ENCODE measurements at places on chromosomes 11 and 22. TPM values are rescaled to one million over a fixed set of nuclear protein-coding genes. Genes with fewer than 3 reads are reported as not detected.

GRCh38 chr22:37818409-37819104, 4.6 kb upstream of the GALR3 start:
- DNase-seq = no peak

Gene RAB39A
- 0.36 TPM for polyA plus RNA-seq

GRCh38 chr11:119622454-119623143, 106.4 kb downstream of the NECTIN1 start:
- no peak for DNase-seq

DNA sequence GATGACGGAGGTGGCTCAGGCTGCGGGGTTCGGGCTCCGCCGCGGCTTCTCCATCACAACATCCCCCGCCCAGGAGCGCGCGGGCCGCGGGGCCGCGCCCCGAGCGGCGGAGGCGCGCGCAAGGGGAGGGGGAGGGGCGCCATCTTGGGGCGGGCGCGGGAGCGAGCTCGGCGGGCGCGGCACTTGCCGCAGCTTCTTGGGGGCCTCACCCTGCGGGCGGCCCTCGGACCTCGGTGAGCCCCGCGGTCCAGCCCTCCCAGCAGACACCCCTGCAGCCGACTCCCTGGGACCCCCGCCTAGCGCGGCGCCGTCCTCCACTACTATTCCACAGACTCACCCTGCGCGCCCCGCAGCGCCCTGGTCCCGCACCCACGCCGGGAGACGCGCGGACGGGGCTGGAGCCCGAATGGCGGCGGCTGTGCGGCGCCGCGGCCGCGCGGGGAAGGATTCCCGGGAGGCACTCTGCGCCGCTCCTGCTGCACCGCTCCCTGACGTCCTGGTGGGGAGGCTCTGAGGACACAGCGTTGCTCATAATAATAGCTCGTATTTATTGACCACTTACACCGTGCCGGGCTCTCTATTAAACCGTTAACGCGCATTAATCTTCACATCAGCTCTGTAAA, at the start of gene APBB1:
APBB1 (minus strand) TSS at position 86 of the 623 bp plus-strand sequence. CDS start 7,747 bp downstream, outside the sequence.
- DNase-seq = peak; percentile 86

DNA sequence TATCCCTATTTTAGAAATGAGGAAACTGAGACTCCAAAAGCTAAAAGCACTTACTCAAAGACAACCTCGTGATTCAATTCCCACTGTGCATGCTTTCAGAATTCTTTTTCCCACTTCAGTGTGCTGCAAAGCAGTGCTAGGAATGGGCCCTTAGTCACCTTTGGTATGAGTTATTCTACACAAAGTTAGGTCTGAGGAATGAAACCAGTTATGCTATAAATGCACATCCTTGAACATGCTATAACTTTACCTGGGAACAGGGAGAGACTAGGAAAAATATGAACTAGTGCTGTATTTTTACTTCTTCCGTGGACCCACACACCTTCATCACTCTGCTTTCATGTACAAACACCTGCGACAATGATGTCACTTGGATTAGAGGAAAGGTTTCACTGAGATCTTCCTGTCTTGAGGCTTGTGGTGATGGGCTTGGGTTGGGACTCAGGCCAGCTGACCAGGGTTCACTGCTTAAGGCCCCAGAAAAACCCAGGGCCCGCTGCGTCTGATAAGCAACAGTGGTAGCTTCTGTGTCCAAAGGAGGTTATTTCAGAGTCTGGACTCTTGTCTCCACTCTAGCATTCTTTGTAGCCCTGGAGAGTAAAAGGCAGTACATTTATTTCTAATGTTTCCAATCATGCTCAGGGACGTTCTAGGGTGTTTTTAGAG, 81.6 kb downstream of the ZC3H12C start:
- DNase-seq = no peak

Gene RAPSN
- polyA plus RNA-seq = 72.9 TPM

Gene MUC6
- 0.31 TPM for polyA plus RNA-seq

- no peak for DNase-seq
Measured at GRCh38 chr11:3085052-3085451, 27.8 kb upstream of the CARS1 start.

Gene FXYD2
- 0.90 TPM for polyA plus RNA-seq

Gene SC5D
- 33.3 TPM for polyA plus RNA-seq

All from muscle of back (tissue), 13 donors.